ENCODE measurements at places on chromosomes 1 and 21.

GRCh38 chr1:221072214-221072613 lies 193.0 kb downstream of the HLX start:
- no peak for DNase-seq

- no peak for DNase-seq
These were observed 55.4 kb downstream of the STUM start for GRCh38 chr1:226603858-226604559.

- no peak for DNase-seq
These were observed 367.3 kb downstream of the PTPRU start for GRCh38 chr1:29603622-29604021.

DNA sequence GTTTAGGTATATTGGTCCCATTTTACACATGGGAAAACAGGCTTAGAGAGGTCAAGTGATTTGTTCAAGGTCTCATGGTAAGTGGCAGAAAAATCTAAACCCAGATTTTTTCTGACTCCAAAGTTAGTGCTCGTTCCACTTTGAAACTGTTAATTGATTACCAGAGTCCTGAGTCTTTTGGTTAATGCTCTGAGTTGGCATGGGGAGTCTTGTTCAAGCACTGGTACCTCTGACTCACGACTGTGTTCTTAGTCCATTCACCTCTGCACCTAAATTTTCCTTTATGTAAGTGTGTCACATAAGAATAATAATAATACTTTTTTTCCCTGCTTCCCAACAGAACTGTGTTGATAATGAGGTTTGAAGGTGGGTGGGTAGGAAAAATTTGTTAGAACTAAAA lies 59.3 kb downstream of the VANGL2 start:
- no peak for DNase-seq

- no peak for DNase-seq
These were observed 16.5 kb downstream of the MYBPH start for GRCh38 chr1:203158960-203159665.

- no peak for DNase-seq
These were observed 45.0 kb downstream of the SLC19A1 start for GRCh38 chr21:45496968-45497845.

DNA sequence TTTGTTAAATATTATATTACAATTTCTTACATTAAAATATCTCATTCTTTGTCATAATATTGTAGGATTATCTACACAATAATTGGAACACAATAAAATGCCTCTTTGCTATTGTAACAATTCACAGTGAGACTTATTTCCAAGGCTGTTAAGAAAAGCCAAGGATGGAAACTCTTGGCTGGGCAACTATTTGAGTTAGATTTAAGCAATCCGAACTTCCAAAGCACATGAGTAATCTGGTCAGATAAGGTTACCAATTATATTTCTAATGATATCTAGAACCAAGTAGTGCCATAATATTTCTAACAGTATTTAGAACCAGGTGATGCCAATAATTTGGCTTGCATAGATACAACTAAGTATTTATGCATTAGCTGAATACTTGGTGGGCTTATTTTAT lies 154.7 kb upstream of the KCNK2 start:
- no peak for DNase-seq

GRCh38 chr1:85340427-85340826 lies 64.0 kb upstream of the BCL10 start:
- DNase-seq, result no peak

GRCh38 chr1:211258756-211259637 lies at the start of gene RCOR3:
Gene RCOR3 (plus strand): TSS chr1:211259366. CDS start chr1:211259561, 195 bp downstream.
- peak; percentile 93 for DNase-seq
